Stimulated activated CD4-positive, alpha-beta T cell treated with anti-CD3 and anti-CD28 coated beads, TNF-alpha, amount 100 ng/mL, for 4 hours (primary cell): ENCODE measurements at places on chromosomes 11 and 22.

DNA sequence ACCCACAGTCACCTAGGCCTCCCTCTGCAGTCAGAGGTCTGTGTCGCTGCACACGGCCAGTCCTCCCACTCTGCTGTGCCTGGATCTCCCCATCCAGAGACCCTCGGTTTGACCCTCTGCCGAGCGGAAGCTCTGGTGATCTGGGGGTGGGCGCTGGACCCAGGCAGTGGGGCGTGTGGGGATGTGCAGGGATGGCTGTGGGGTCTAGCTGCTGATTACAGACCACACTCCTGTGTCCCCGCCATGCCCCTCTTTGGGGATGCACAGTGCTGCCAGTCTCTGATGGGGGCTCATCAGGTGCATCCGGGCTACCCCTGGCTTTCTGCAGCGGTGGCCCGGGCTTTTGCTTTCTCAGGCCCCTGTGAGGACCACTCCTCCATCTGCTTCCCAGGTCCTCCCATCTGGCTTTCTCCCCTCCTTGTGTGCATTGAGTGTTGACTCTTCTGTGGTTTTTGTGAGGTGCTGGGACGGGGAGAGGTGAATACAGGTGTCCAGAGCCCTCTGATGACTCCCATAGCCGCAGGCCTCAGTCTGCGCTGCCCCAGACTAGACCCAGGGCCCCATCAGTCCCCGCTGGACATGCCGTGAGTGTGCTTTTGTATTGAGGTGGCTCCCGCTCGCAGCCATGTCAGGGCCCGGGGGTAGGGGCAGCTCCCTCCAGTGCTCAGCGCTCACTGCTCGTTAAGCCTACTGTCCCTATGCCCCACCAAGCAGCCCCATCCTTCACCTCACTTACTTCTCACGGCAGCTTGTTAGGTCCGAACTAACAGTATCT lies 251.6 kb downstream of the TBC1D22A start:
- no peak for DNase-seq

GRCh38 chr22:37467391-37467955 lies 18.7 kb downstream of the MFNG start:
- DNase-seq, result no peak

- no peak for DNase-seq
These were observed 338.8 kb downstream of the CTTN start for GRCh38 chr11:70736937-70737640.

DNA sequence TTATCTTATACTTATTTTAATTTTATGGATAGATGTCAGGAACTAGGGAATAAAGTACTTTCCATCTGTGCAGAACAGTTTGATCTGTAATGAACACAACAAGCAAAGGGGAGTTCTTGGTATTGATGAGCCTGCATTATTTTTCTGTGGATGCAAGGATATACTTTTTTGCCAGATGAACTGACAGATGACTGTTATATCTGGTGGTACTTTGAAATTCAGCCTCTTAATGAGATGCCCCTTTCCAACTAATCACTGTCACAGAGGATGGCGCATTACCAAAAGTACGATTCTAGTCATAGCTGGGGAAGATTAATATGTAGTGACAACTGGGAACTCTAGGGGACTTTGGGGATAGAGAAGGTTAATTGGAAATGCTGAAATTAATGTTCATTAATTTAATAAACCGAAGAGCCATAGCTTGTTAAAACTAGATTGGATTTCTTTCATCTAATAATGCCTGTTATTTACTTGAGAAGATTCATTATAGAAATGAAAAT lies 603.4 kb upstream of the CNTN5 start:
- DNase-seq, result no peak

GRCh38 chr22:18970176-18970947 lies 34.3 kb upstream of the PRODH start:
- DNase-seq, result no peak

DNA sequence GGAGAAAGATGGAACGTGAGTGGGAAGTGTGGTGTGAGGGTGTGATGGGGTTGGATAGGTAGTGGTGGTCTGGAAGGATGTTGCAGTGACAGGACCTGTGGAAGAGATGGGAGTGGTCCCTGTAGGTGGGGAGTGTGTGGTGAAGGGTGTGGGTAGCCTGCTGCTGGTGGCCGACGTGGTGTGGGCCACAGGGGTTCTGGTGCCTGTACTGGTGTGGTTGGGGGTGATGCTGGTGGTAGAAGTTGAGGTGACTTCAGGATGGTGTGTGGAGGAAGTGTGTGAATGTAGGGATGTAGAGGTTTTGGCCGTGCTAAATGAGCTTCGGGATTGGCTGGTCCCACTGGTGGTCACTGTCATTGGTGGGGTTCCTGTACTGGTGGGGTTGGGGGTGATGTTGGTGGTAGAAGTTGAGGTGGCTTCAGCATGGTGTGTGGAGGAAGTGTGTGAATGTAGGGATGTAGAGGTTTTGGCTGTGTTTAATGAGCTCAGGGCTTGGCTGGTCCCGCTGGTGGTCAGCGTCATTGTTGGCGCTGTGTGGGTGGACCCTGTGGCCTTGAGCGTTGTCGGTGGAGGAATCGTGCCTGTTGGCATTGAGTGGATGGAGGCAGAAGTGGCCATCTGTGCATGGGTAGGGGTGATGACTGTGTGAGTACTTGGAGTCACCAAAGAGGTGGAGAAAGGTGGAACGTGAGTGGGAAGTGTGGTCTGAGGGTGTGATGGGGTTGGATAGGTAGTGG lies 19.1 kb downstream of the MUC6 start:
- no peak for DNase-seq

DNA sequence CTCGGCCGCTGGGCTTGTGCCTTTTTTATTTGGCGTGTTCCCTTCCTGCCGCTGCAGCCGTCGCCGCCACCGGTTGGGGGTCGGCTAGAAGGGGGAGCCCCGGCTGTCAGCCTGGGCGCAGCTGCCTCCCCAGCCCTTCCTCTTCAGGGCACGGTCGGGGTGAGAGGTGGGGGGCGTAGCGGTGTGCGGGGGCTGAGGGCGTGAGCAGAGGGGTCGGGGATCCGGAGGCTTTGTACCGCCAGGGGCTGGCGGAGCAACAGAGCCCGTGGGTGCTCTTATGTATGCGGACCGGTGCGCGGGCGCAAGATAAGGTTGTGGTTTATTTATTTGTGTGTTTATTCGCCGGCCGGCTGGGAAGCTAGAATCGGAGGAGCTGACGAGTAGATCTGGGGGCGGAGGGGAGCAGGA lies 477 bp downstream of the ZBTB16 start:
- DNase-seq, result no peak

DNA sequence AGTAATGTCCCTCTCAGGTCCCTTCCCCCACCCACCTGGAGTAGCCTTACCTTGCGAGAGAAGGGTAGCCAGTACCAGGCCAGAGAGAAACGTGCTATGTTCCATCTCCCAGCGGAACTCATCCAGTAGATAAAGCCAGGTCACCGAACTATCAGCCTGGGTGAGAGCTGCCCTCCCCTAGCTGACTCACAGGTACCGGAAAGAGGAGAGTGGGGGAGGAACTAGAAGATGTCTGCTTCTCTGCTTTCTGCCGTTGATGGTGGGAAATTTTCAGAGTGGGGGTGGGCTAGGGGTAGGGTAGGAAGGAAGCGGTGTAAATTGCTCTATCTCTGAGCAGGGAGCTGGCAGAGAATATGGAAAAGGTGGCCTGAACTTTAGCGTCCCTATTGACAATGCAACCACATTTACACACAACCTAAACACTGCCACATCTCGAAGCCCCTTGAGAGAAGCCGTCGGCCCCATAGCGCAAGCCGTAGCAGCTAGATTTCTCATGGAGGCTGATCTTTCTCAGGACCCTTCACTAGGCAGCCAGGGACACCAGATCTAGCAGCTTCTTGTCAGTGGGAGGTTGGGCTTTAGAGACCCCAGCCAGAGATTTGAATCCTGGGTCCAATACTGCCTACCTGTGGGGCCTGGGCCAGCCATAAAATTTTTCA lies at the start of gene CD3D:
Gene CD3D, minus strand, starts transcription at position 203 of the 659 bp plus-strand sequence. Its CDS starts 98 bp downstream, at position 105.
- DNase-seq, result peak; percentile 33

GRCh38 chr11:100434821-100435641 lies 252.1 kb upstream of the ARHGAP42 start:
- no peak for DNase-seq

- DNase-seq, result no peak
These were observed 11.4 kb upstream of the JAML start for GRCh38 chr11:118236170-118236569.

DNA sequence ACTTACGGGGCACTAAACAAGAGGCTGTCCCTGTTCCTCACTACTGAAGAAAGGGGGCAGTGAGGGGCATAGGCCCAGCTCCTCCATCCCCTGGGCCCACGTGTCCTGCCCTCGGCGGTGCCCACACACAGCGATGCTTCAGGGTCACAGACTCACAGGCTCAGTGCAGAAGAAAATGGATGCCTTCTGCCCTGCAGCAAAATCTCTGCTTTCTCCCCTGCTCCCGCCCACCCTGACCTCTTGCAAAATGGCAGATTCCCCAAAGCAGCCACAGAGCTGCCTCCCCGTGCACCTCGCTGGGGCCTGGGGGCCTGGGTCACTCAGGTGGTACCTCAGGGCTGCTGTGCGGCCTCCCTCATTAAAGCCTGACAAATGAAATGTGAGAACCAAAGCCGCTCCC lies 204.0 kb downstream of the DSCAML1 start:
- no peak for DNase-seq

DNA sequence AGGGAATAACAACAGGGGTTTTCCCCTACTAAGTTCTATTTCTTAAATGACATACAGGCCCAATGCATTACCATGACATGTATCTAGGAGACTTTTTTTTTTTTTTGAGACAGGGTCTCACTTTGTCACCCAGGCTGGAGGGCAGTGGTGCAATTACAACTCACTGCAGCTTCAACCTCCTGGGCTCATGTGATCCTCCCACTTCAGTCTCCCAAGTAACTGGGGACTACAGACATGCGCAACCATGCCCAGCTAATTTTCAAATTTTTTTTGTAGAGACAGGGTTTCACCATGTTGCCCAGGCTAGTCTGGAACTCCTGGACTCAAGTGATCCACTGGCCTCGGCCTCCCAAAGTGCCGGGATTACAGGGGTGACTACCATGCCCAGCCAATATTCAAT lies 7.5 kb downstream of the CPSF7 start:
- no peak for DNase-seq

DNA sequence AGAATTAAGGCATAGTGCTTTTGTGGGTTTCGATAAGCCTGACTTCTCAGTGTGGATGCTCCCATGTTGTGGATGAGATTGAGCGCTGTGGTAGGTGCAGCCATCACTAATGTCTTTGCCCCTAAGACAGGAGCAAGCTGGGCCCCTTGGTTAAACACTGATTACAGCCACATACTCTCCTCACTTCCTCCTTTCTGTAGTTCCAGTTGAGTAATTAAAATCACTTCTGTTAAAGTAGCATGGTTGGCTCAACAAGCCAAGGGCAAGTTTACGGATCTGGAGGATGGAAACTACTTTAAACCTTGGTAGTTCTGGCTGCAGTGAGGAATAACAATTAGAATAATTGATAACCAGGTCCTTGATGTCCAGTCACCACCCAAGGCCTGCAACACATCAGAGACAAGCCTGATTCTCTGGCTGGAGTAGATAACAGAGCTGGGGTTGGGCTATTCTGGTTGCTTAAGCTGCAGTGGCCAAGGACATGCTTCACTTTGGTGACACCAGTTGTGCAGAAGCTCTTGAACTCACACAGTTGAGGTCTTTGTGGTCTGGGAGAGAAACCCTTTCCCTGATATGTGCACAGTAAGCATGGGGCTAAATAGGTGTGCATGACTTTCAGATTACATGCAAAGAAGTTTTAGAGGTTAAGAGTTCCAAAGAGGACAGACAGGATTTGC lies 81.3 kb downstream of the KIRREL3 start:
- DNase-seq, result no peak

- no peak for DNase-seq
These were observed 6.0 kb downstream of the XKR3 start for GRCh38 chr22:16819249-16819648.

GRCh38 chr11:15629690-15630321 lies 515.1 kb downstream of the INSC start:
- no peak for DNase-seq

GRCh38 chr11:16043617-16044016 lies 312.7 kb downstream of the SOX6 start:
- DNase-seq, result no peak

DNA sequence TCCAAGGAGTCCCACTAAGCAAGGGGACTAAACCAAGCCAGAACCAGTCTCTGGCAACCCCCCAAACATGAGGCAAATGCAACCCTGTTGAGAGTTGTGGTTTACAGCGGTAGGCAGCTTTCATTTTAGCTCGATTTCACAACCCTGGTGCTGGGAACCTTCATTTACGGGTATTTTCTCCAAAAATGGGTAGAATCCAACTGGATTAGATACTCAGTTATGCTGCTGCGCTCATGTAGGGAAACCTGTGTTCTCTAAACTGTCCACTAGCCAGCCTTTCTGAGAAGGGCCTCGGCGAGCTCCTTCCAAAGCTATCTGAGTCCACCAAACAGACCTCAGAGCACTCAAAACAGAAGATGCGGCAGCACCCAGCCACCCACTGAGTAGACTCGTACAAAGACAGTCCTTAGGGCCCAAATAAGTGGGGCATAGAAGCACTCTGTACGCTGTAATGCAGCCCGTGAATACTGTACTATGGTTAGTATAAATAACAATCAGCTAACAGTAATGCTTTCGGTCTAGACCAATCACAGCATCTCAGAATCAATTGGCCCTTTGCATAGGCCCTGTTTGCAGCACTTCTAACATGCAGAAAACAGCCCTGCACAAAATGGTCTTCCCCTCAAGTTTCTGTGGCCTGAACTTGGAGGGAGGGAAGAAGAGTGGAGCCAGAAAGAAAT lies 104.7 kb downstream of the ETS1 start:
- no peak for DNase-seq

GRCh38 chr11:6353367-6353987 lies 33.2 kb upstream of the CAVIN3 start:
- DNase-seq, result peak; percentile 18

GRCh38 chr22:34283844-34284243 lies 363.6 kb upstream of the LARGE1 start:
- no peak for DNase-seq

GRCh38 chr11:45659818-45660160 lies 5.6 kb downstream of the CHST1 start:
- no peak for DNase-seq

DNA sequence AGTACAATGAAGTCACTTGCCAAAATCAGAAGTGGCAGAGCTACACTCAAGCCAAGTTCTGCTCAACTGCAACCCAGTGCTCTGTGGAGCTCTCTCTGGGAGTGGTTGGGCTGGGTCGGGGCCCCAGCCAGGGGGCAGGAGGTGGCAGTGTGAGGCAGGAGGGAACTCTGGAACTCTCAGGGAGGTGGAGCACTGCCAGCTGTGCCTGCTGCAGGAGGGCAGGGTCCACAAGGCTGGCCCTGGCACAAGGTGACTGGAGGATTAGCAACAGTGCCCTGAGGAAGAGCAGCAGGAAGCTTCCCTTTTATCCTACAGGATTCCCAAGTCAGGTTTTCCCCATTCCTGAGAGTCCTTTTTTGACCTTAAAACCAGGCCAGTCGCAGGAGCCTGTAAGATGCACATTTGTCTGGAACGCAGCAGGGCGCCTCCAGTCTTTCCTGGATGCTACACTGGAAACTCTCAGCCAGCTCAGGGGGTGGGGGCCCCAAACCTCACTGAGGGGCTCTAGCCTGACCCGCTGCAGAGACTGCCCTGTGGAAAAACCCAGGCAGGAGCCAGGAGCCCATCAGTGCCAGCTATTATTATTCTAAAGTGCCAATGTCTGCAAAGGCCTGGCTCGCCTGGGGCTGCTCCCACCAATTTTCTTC lies 31.8 kb downstream of the DKK3 start:
- no peak for DNase-seq

- DNase-seq, result no peak
These were observed 16.1 kb downstream of the ALKBH8 start for GRCh38 chr11:107549253-107549953.

GRCh38 chr22:46085828-46086576 lies 64.3 kb upstream of the PPARA start:
- DNase-seq, result no peak

- no peak for DNase-seq
These were observed 122.2 kb downstream of the PLEKHA7 start for GRCh38 chr11:16891964-16892363.
